Effector memory CD8-positive, alpha-beta T cell (primary cell): ENCODE measurements at places on chromosomes 1 and 21.
A peak's percentile ranks its signal among the peaks of the same experiment; 100 is the strongest.

DNA sequence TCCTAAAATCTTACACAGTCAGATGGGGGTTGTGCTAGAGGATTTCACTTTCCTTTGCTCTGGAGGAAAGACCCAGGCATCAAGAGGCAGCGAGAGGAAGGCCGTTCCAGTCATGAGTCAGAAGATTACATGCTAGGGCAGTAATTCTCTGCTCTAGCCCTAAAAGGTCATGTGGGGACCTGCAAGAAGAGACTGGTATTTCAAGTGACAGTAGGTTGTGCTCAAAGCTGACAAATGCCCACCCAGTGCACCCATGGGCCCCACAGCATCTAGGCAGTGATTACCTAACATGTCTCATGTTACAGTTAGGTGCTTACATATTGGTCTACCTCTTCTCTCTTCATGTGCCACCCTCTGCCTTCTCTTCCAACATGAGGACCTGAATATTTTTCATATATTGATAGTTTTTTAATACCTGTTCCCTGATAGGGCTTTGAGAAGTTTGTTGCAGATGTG lies 99.7 kb upstream of the BEND5 start:
- no peak for DNase-seq

DNA sequence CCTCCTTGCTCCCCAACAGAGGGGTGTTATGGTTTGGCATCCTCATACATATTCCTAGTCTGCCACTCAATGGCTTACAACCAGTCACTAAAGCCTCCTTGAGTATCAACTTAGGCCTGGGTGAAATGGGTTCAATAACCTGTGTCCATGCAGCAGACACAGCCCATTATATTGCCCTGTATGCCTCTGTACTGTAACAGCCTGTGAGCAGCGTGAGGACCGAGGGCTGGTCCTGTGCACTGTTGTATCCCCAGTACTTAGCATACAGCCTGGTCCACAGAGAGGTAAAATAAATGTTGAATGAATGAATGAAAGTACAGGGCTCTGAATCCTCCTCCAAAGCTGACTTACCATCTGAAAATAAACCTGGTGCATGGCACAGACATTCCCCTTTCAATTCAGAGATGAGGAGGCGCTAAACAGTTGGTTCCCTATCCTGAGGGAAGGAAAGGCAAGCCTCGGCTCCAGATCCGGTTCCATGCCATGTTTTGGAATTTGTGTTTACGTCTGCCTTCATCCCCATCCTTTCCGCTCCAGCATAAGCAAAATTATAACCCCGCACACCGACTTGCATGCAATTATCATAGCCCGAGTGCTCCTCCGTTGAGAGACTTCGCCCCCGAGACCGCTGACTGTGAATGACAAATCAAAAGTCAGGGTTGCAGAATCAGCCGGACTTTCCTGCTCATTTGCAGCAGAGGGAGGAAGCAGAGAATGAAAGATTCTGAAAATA lies 45.0 kb upstream of the DNAJC6 start:
- no peak for DNase-seq

DNA sequence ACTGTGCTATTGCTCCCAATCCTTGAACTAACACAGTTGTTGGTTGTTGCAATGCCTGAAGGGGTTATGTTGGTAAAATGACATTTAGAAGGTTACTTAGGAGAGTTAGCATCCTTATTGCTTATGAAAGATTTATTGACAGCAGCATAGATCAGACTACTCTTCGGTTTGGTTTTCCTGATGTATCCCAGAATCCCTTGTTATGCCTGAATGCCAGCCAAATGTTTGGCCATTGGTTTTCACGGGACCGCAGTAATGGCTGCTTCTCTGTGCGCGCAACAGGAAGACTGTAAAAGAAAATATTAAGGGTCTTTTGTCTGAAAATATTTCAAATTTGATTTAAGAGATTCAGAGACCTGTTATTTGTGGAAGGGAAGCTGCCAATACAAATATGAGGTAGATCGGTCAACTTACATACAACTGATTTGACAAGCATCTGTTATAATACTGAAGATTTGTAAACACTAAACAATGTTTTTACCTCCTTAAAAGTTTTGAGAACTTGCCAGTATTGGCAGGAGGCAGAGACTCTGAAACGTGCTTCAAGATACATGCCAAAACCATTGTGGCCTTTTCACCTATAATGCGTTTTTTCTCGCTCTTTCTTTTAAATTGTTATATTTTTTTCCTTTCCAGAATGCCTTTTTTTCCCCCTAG lies 8.3 kb downstream of the NFIA start:
- DNase-seq, result no peak

- no peak for DNase-seq
These were observed 4.1 kb upstream of the IRF2BP2 start for GRCh38 chr1:234614081-234614489.

- DNase-seq, result no peak
These were observed 107.1 kb downstream of the TLR5 start for GRCh38 chr1:223035724-223036478.

DNA sequence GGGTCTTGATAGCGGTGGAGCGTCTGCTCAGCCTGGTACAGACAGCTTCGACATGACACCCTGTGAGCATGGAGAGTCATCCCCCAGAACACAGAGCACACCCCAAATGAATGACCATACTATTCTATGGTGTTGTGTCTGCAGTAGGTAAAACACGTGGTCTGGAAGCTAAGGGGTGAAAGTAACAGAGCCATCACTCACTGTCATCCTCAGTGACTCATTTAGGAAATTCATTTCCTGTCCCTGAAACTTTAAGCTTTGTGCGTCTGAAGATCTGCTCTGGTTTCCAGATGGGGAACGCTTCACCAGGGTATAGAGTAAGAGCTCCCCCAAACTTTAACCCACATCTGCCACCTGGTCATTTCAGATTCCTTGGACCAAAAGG lies 94.8 kb upstream of the DISP3 start:
- DNase-seq, result no peak

DNA sequence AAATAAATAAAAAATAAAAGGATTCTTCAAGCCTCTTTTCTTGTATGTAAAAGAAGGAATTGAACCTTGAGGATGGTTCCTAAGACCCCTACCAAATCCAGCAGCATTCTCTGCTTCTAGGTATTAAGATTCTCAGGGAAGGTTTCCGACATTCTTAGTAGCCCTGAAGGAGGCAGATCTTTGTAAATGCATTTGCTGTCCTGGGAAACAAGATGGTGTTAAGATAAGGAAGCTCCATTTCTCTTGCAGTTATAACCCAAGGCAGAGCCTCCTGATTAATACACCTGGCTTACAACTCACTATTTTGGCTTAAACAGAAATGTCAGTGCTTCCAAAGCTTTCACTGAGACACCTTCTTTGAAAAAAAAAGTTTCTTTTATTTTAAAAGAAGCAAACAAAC lies 393.8 kb downstream of the DISC1 start:
- DNase-seq, result no peak

DNA sequence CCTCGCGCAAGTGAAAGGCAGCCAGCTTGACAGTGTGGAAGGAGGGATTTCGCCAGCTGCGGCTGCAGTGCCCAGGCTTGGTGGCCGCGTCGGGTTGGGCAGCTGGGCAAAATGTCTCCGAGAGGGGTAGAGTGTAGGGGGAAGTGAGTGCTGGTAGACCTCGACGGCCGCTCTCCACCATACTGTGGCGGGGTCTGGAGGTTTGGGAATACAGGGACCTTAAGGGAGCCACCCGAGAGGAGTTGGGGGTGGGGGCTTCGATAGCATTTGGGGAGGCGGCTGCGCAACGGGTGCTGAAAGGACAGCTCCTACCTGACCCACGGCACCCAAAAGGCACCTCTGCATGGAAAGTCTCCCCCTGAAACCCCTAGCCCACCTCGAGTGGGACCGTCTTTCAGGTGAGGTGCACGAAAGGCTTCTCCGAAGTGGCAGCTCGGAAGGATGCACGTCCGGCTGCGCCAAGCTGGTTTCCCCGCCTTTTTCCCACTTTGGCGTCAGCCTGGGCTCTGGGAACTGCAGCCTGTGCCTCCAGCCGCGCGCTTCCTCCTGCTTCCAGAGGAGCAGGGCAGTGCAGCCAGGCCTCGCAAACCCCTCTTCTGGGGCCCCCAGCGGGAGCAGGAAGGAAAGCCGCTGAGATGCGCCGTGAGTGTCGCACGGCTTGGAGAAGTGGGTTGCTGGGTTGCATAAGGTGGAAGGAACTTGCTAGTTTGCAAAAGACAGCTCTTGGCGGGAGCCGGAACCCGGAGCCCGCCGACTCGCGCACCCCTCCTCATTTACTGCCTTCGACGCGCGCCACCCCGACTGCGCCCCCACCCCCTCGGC lies 531 bp upstream of the HMGN2 start:
- peak; percentile 12 for DNase-seq

DNA sequence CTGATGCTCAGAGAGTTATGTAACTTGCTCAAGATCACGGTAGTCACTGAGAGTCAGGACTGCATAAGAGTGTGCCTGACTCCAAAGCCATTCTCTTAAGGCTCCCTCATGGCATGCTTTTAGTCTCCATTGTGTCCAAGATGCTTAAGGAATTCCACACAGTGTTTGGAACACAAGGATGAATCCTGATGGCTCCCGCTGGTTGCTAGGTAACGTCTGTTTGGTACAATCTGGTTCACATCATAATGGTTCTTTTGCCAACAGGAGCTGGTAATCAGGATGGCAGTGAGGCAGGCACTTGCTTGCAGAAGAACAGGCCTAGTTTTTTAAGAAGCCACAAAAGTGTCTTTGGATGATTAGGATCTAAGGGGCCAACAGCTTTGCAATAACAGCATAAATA lies 436.5 kb upstream of the DAB1 start:
- DNase-seq, result no peak

GRCh38 chr1:178092878-178093493 lies 918 bp upstream of the RASAL2 start:
- DNase-seq, result no peak

GRCh38 chr1:173411835-173412742 lies 65.0 kb upstream of the PRDX6 start:
- DNase-seq, result no peak

GRCh38 chr1:162366149-162366548 lies 10.5 kb downstream of the SPATA46 start:
- no peak for DNase-seq

DNA sequence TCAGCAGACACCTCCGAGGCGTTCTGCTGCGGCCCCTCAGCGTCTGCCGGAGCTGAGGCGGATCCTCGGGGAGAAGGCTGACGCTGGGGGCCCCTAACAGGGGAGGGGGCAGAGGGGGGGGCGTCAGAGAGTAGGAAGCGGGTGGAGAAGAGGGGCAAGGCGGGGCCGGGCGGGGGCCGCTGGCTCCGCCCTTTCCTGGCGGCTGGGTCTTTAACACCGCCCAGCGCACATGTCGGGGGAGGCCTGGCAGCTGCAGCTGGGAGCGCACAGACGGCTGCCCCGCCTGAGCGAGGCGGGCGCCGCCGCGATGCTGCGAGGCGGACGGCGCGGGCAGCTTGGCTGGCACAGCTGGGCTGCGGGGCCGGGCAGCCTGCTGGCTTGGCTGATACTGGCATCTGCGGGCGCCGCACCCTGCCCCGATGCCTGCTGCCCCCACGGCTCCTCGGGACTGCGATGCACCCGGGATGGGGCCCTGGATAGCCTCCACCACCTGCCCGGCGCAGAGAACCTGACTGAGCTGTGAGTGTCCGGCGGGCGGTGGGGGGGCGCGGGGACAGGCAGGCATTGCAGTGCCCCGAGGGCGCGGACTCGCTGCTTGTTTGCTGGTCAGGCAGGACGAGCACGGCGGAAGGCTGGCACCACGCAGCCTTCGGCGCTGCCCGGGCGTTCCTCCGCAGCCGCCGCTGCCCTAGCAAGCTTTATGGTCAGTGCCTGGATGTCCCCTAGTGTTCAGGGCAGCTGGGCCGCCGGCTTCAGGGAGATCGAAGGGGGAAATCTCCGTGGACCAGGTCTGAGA lies at the start of gene NTRK1:
Gene NTRK1 (plus strand): TSS at position 238 of the 796 bp plus-strand sequence. CDS start 70 bp downstream, at position 308.
- DNase-seq, result peak; percentile 41

DNA sequence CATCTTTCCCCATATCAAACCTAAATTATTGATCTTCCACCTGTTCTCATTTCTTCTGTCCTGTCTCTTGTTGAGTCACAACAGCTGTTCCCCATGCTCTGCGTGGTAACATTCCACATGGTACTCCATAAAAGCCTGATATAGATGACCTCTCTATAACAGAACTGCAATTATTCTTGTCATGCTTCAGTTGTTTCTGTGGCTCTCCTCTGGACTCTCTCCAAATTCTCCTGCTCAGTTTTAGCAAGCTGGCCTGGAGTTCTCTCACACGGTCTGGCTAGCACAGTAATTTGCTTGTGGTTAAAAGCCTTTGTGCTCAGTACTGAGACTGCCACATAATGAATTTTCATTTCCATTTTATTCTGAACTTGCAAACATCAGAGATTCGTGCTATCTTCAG lies 10.6 kb upstream of the LRRC39 start:
- no peak for DNase-seq

DNA sequence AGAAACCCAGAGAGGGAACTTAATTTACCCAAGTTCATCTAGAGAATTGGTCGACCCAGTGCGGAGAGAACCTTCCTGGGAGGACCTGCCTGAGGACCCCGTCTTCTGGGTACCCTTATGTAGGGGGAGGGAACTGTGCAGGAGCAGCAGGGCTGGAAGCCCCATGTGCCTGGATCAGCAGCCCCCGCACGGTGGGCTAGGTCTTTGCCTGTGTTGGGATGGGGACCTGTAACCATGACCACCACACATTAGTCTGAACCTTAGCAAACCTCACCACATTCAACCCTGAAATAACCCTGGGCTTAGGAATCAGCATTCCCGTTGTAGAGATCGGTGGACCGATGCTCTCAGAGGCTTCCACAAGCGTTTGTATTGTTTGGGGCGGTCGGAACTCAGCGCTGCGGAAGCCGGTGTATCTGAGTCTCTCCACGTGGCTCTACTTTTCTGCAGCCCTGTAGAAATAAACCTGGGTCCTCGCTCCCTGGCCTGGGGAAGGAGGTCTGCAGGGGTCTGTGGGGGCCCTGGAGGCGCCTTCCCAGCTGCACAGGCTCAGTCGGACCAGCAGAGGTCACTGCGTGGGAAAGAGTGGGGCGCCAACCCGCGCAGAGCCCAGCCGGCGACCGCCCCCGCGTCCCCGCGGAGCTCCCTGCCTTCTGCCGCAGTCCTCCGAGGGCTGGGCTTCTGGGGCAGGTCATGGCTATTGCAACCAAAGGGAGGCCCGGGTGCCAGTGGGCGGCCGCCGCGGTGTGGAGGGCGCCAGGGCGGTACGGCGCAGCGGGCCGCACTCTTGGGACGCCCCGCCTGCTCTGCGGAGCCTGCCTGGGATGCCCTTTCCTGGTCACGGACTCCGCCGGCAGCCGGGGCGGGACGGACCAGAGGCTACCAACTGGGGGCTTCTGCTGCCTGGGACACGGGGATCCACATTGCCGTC lies 36.2 kb upstream of the KCNA10 start:
- peak; percentile 34 for DNase-seq
